NK-92 treated with Interleukin-12 subunit alpha and Interleukin-12 subunit beta, amount 100 ng/mL, for 24 hours (cell line): ENCODE measurements at places on chromosomes 1 and 21.

DNA sequence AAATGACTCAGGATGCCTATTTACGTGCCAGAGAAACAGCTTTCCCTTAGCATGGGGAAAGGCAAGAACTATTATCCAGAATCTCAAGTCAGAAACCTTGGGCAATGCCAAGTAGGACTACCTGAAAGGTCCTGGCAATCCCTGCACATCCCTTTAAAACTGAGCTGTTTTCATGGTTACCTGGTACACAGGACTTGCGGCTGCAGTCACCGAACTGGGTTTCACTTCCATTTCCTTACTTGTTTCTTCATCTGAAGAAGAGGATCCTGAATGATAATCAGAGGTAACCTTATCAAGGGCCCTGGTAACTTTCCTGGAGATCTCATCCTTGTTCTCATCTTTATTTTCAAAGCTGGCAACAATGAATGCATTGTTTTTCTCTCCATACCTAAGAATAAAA is 14.3 kb downstream of the BTG3 start:
- no peak for DNase-seq

GRCh38 chr1:82269431-82269830 is 468.7 kb downstream of the ADGRL2 start:
- no peak for DNase-seq

GRCh38 chr1:50527249-50527986 is 104.2 kb upstream of the DMRTA2 start:
- DNase-seq = no peak

DNA sequence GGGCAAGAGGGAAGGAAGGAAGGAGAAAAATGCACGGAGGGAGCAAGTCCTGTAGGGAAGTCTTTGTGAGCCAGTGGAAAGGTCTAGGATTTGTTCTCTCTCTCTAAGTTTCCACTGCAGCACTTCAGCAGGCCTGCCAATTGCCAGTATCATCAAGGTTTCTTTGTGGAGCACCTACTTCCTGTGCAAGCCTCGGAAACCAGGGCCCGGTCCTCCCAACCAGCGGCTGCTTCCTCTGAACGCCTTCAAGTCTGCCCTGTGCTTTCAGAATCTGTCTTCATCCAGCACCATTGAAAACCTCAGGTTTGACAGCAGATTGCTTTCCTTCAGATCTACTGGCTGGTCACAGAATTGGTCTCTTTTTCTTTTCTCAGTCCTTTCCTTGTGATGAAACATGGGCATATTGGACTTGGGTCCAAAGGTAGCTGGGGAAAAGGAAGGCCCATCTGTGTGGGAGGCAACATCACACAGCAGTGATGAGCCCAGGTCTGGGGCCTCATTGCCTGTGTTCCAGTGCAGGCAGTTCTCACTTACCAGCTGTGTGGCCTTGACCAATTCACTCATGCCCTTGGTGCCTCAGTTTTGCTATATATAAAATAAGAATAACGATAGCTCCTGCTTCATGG is 144.5 kb downstream of the SEC16B start:
- DNase-seq = no peak
